Sigmoid colon (tissue), 7 donors: ENCODE measurements at places on chromosomes 16 and 17. TPM values are rescaled to one million over a fixed set of nuclear protein-coding genes. Genes with fewer than 3 reads are reported as not detected.

The KRTAP9-8 gene
- not detected for polyA plus RNA-seq

The C16orf78 gene
- polyA plus RNA-seq = not detected

The FOXL1 gene
- 1.6 TPM for polyA plus RNA-seq

The NKD1 gene
- polyA plus RNA-seq = 1.5 TPM

The RHBDF1 gene
- 6.0 TPM for polyA plus RNA-seq

The FADS6 gene
- polyA plus RNA-seq = 1.8 TPM

The HNF1B gene
- 11.8 TPM for polyA plus RNA-seq

The GOT2 gene
- 88.2 TPM for polyA plus RNA-seq

The PITPNM3 gene
- 3.6 TPM for polyA plus RNA-seq

The BAIAP3 gene
- 5.5 TPM for polyA plus RNA-seq

The TRAF4 gene
- polyA plus RNA-seq = 94.1 TPM

The SOX9 gene
- 7.8 TPM for polyA plus RNA-seq

The ACSM2A gene
- 0.06 TPM for polyA plus RNA-seq

The TOB1 gene
- polyA plus RNA-seq = 57.1 TPM

DNA sequence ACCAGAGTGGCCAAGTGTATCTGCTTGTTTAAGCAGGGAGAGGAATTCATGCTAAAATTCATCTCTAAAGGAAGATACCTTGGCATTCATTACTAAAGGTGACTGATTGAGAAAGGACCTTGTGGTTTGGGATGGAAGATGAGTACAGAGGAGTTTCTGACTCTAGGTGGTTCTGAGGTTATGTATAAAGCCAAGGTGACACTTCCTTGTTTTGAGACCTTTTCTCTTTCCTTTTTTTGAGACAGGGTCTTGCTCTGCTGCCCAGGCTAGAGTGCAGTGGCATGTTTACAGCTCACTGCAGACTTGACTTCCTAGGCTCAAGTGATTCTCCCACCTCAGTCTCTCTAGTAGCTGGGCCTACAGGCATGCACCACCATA, 9.1 kb downstream of the ABHD15 start:
- DNase-seq = no peak

DNA sequence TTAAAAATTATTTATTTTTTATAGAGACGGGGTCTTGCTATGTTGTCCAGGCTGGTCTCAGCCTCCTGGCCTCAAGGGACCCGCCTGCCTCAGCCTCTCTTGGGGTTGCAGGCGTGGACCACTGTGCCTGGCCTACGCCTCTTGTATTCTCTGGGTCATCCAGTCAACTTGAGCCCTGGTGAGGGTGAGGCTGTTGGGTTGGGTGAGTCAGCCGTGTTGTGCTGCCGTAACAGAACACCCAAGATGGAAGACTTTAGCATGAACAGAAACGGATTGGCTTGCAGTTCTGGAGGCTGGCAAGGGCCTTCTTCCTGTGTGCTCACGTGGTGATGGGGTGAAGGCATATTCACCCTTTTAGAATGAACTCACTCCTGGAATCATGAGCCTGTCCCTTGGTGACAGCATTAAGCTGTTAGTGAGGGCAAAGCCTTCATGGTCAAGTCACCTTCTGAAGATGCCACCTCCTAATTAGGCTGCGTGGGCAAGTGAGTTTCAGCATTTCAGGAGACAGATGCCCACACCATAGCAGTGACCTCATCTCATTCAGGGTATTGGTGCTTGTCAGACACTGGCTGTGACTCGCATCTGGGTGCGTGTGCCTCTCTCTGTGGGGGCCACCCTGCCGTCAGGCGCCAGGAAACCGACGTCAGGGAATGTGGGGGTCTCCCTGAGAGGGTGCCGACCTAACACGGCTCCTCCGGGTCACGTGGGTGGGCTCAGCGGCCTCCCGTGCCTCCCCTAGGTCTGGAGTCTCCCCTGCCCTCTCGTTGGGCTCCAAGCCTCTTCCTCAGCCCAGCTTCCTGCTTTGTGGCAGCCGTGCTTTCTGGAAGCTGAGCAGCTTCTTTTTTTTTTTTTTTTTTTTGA, 49.8 kb downstream of the WDR45B start:
- DNase-seq = peak; percentile 55

DNA sequence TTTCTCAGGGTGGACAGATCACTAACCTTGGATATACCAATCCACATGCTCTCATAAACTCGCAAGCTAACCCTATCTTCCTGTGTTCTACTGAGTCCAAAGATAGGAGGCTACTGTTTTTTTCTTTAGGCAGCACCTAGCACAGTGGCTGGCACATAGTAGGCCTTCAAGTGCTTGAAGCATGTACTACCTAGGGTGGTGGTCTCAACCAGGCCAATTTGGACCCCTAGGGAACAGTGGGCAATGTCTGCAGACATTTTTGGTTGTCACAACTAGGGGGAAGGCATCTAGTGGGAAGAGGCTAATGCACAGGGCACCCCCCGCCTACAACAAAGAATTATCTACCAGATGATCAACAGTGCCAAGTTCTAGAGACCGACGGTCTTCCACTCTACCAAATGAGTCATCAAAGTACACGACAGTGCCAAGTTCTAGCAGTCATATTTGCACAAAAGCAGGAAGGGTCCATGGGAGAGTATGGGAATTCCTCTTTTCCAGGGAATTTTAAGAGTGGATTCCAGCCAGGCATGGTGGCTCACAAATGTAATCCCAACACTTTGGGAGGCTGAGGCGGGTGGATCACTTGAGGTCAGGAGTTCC, 390.3 kb downstream of the SLC39A11 start:
- DNase-seq = no peak

DNA sequence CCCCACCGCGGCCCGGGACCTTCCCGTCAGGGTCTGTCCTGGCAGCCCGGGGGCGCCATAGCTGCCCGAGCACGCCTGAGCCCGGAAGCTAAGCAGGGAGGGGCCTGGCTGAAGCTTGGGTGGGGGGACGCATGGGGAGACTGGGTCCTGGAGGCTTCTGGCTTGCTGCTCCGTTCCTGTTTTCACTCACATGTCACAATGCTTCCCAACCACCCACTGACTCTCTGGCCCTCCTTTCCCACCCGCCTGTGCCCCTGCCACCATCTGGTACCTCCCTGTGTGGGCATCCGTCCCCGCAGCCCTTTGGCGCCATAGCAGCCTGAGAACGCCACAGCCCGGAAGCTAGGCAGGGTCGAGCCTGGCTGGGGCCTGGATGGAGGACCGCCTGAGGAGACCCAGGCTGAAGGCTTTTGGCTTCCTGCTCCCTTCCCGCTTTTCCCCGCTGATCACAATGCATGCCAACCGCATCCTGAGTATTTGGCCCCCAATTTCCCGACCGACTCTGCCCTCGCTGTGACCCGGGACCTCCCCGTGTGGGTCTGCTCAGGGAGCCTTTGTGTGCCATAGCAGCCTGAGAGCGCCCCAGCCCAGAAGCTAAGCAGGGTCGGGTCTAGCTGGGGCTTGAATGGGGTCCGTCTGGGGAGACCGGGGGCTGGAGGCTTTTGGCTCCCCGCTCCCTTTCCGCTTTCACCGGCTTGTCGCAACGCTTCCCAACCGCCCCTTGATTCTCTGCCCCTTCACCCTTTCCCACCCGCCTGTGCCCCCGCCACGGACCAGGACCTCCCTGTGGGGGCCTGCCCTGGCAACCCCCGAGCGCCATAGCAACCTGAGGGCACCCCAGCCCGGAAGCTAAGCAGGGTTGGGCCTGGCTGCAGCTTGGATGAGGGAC, 2290.1 kb downstream of the TP53TG3F start:
- DNase-seq = no peak

GRCh38 chr16:65213866-65214595, 92.2 kb upstream of the CDH11 start:
- DNase-seq = no peak

DNA sequence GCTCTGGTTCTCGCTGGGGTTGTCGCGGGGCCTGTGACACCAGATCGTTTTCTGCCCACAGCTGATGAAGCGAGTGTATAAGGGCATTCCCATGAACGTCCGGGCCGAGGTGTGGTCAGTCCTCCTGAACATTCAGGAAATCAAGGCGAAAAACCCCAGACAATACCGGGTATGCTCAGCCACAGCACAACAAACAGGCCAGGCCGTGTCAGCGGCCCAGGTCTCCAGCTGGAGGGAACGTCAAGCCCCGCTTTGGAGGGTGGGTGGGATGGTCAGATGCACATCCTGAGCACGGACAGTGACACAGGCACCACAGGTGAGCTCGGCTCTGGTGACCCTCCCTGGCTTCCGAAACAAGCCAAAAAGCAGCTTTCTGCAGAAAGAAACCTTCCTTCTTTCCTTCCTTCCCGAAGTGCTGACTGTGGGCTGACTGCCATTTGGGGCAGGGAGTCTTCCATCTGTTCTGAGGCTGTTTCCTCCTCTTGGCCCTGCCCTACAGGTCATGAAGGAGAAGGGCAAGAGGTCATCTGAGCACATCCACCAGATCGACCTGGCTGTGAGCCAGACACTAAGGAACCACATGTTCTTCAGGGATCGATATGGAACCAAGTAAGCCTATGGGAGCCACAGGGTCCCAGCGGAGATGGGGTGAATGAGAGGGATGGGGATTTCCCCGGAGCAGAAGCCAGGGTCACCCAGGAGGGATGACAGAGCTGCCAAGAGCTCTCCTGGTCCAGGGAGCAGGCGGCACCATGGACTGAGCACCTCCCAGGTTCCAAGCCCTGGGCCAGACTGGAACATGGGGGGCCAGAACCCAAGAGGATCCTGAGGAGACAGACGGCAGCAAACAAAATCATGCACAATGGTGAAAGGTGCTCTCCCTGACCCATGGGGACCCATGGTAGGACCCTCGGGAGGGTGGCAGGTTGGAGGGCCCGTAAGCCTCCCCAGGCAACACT, 79.4 kb downstream of the GOSR1 start:
- no peak for DNase-seq

DNA sequence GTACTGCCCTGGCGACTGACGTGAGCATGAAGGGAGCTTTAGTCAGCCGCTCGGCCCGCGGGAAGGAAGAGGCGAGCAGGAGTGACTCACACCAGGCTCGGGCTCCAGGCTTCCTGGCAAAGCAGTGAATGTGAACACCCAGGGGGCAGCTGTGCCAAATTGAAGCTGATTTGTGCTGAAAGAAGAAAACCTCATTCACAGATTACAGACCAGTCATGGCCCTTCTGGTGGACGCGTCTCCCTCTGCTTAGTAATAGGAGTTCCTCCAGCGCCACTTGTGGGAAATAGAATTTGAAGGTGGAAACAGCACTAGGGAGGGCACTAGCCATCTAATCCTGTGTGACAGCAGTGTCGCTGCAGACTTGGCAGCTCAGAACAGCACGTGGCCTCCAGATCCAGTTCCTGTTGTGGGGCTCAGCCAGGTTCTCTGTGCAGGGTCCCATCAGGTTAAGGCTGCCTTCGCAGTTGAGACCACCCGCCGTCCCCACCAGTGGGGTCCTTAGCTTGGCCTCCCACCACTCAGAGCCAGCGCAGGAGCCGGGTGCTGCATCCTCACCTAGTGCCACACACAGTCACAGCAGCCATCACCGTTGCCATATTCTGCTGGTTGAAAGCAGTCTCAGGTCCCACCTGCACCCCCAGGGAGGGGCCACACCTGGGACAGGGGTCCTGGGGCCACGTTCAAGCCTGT, 164.5 kb upstream of the CHMP6 start:
- peak; percentile 81 for DNase-seq

- no peak for DNase-seq
Observed at GRCh38 chr17:2018716-2019510, 6.2 kb downstream of the RTN4RL1 start.

DNA sequence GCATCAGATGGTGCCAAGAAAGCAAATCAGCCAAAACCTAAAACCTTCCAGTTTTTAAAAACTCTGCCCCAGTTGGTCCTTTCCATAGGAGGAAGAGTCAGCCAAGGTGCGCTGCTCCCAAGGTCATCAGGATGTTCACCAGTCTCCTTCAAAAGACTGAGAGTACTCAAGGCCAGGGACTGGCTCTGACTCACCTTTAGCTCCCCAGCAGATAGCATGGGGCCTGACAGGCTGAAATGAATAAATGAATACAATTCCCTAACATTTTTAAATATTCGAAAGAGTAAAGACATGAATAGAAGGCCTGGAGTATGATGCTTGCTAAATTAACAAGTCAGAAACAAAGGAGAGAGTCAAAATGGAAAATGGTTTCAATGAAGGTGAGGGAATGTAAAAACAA, 19.2 kb downstream of the EFTUD2 start:
- no peak for DNase-seq

DNA sequence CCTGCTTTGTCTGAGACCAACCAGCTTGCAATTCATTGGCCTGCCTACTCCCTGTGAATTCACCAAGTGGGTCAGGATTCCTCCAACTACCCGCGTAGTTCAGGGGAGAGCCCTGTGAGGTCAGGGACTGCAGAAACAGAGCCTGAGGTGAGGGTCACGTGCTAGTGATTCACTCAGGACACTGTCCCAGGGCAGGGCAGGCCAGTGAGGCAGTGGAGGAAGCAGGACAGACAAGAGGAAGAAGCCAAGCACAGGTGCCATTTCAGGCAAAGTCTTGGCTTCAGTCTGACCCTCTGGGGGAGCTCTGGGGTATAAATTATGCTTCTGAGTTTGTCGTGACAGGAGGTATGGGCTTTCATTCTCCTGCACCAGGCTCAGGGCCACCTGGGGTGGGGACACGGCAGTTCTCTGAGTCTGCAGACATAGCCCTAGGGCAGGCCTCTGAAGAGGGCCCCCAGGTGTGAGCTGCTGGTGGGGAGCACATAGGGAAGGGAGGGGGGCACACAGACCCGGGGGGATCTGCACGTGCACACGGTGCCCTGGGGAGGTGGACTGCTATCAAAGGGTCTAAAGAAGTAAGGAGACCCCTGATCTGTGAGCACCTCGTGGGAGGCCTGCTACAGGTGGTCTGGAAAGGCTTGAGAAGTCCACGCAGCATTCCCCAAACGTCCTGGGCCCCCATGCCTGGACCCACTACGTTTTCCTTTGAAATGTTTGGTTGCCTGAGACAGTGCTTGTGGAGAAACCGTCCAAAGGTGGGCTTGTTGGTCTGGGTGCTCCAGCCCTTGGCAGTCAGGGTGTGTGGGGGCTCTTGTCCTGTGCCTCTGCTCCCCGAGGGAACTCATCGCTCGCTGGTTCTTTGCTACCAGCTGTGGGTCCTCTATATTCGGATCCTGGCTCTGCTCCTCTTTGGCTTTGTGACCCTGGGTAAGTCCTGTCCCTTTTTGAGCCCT, 46.4 kb downstream of the NKD1 start:
- DNase-seq = no peak

GRCh38 chr16:87703835-87704375, 61.9 kb downstream of the KLHDC4 start:
- no peak for DNase-seq

DNA sequence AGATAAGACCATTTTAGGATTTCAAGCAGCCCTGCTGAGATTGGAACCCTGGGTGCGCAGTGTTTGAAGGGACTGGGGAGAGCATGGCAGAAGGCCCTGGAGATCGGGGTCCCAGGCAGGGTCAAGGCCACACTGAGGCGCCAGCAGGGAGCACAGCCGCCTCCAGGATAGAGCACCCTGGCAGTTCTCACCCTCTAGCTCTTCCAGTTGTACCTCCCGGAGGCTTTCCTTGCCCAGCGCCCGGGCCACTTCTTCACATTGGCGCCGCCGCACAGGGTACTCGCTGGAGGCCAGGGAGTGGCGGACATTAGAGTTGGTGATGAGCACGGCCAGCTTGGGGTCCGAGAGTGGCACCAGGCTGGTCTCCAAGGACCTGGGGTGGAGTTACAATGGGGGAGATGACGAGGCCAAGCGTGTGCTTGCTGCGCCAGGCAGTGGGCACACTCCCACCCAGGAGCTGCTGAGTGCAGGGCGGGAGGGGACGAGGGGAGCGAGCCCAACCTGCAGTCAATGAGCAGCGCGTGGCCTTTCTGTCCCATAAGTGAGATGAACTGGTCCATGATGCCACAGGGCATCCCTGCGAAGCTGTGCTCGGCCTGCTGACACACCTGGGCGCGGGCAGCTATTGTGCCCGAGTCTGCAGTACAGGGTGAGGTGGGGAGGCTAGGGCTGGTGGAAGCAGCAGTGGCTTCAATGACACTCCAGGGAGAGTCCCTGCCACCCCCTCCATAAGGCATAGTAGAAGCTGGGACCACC, 2.3 kb downstream of the GALK1 start:
- DNase-seq = no peak

GRCh38 chr17:31321966-31322365, 544 bp upstream of the EVI2A start:
- no peak for DNase-seq
